ENCODE measurements at places on chromosomes 6 and 20.

GRCh38 chr20:56630086-56630493 lies 984 bp downstream of the TFAP2C start:
- no peak for DNase-seq

DNA sequence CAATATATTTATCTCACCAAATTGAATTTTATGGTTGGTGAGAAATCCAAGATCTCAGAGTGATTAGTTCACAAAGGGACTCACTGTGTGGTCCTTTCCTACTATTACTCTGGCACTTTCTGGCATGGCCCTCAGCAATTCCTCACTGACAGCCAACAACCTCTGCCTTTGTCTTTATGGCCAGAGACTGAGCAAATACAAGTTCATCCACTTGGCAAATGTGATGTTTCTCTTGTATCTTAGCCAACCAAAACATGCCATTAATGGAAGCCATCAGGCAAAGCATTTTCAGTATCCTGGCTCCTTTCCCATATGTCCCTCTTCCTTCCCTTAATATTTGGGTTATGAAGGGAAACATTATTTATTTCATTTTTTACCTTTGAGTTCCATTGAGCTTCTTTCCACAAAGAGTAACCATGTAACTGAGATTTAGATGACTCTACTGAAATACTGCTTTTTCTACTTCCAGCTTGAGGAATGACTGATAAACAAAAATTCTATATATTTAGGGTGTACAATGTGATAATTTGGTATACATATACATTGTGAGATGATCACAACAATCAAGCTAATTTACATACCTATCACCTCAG lies 30.8 kb upstream of the SMLR1 start:
- no peak for DNase-seq

GRCh38 chr6:34110610-34111009 lies 35.3 kb downstream of the GRM4 start:
- DNase-seq, result no peak

- no peak for DNase-seq
Measured at GRCh38 chr6:160967833-160968232, 23.7 kb upstream of the MAP3K4 start.

DNA sequence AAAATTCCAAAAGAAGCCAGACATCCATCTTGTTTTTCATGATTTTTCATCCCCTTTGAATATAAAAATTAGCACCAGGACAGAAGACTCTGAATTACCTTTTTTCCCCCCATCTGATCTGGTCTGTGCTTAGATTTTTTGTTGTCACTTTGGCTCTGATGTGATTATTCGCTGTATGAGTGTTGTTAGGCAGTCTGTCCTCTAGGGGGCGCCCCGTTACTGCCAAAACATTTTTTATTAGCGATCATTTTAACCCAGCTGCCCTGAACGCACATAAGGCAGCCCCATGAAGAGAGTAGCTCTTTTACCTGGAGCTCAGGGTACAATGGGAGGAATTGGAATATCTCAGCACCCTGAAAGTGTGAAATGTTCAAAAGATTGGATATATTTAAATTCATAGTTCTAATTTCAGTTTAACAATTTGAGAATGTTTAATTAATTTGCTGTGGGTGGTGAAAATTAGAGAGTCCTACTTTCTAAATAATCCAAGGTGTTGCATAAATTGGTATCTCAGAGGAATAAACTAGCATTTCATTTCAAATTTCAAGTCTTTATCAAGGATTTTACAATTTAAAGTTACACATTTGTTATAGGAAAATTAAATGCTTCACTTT lies 60.8 kb downstream of the PRPH2 start:
- peak; percentile 81 for DNase-seq

All from natural killer cell treated with Interleukin-12 subunit alpha and Interleukin-12 subunit beta and Interleukin-15 and Interleukin-18, amount 100 ng/mL, for 72 hours (primary cell).